ENCODE measurements at places on chromosomes 2 and 18.
A peak's percentile ranks its signal among the peaks of the same experiment; 100 is the strongest.

DNA sequence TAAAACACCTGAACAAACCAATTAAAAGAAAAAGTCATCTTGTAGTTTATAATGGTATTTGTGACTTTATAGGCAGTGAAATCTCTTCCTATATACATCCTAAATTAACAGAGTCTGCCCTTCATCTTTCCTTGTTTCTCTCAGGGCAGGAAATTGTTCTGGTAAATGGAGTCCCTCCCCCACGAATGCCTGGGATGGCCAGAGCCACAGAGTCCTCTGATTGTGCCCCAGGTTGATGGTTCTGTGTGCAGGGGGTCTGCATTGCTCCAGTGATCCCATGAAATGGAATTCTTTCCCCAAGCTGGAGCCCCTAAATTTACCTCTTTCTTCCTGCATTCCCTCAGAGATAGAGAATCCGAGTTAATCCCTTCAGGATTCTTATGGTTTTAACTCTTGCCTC is 155.5 kb downstream of the MTX2 start:
- DNase-seq, result no peak

- no peak for DNase-seq
These were observed 18.1 kb downstream of the KLHL14 start for GRCh38 chr18:32754508-32755263.

GRCh38 chr2:57376985-57377384 is 669.6 kb upstream of the VRK2 start:
- DNase-seq, result no peak

GRCh38 chr2:205680067-205680466 is 2.2 kb upstream of the NRP2 start:
- peak; percentile 7 for DNase-seq

DNA sequence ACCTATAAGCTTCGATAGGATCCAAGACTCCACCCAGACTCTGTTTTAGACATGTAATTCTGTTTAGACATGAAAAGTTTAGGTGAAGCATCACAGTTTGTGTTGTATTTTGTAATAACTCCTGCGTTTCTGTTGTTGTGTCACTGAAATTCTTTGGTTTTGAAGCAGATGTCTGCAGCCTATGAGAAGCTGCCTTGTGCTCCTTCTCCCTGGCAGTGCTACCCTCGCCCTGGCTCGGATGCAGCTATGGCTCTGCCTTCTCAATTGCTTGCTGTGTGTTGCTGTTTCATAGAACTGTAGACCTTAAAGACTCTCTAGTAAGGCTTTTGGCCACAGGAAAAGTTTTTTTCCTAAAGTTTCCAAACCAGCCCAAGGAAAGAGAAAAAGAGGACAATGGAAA is 40.2 kb upstream of the ZNF638 start:
- DNase-seq, result no peak

- DNase-seq, result no peak
These were observed 361.9 kb downstream of the TSN start for GRCh38 chr2:122117371-122117770.

GRCh38 chr2:152661076-152661475 is 56.2 kb downstream of the PRPF40A start:
- DNase-seq, result no peak

DNA sequence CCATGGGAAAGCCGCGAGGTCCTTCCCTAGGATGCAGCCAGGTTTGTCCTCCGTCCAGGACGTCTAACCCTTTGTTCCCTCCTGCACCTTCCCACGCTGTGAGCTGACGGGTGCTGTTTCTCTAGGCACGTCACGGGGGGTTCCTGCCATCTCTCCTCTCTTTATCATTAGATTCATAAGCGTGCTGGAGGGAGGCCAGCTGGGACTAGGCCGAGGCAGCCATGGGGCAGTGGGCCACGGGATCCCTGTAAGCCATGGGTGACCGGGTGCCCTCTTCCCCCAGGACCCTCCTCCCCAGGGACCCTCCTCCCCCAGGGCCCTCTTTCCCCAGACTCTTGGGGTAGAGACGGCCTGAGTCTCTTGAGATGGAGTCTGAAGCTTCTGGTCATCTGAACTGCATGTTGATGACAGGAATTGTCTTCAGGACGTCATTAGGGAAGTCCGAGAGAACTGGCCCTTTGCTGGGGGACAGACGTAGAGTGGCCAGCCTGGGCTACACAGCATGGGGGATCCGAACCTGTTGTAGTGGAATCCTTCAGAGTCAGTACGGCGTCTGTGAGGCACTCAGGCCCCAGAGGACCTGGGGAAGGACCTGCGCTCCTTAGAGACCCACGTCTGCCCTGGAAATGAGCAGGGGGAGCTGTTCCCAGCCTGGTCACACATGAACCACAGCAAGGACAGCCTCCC is 108.1 kb downstream of the TPO start:
- DNase-seq, result no peak

DNA sequence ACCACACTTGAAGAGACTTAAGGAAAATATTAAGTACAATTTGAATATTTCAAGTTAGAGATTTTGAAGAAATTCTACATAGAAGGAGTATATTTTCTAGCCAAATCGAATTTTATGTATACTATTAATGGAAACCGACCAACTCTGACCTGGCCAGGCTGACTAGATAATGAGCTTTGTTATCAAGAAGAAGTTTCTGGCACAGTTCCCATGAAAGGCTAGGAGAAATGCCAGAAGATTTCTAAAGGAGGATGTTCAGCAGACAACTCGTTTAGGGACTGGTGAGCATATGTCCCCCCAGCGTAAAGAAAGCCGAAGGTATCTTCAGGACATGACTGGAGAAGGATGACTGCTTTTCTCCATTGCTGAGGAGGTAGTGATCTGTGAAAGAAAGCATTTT is 127.3 kb downstream of the DIS3L2 start:
- DNase-seq, result no peak

- DNase-seq, result no peak
These were observed 205.8 kb upstream of the SMAD2 start for GRCh38 chr18:48136051-48136826.

- DNase-seq, result peak; percentile 49
These were observed 802 bp upstream of the SAP130 start for GRCh38 chr2:128028668-128029054.

DNA sequence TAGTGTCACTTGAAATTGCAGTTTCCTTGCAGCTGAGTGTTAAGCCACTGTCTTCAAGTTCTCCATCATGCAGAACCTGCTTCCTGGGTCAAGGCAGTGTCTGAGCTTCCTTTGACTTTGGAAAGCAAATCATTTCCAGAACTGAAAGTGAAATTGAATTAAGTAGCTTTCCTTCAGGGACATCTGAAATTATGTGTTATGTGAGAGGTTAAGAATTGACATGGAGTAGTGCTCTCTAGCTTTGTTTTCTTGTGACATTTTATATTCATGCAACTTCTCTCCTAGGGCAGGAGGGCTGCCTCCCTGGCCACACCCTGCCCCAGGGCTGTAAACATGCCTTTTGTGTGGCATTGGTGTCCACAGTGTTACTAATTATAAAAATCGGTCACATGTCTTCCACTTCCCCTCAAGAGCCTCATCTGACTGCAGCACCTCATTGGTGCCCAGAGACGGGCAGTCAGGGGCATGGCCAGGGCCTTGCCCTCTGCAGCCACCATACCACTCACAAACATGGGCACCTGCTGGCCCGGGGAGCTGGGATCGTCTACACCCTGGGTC is 14.4 kb downstream of the RAB12 start:
- no peak for DNase-seq

DNA sequence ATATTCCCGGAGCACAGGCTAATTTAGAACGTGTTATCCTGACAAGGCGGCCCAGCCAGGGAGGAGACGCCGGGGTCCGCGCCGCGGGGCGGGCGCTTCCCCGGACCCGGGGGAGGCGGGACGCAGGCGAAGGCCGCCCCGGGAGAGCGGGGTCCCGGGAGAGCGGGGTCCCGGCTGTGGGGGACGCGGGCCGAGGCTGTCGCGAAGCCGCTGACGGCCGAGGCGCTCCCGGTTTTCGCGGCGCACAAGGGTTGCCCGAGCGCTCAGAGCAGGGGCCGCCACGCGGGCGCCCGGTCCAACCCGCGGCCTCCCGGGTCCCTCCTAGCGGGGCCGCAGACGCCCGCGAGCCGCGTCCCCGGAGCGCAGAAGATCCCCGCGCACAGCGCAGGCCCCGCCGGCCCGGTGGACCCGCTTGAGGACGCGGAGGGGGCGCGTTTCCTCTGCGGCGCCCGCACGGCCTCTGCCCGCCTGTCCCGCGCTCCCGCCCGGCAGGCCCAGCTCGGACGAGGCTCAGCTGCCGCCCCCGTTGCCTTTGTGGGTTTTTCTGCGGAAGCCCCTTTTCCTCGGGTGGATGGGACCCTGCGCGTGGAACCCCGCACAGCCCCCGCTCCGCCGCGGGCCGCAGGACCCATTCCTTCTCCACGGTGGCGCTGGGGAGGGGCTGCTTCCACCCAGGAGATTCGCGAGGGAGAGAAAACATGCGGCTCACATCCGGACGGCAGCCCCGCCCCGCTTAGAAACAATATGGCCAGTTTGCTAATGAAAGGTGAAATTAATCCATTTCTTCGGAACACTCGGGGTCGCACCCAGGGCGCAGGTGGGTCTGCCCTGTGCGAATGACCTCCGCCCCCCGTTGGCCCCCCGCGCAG is 9.6 kb upstream of the KCNG2 start:
- DNase-seq, result no peak

DNA sequence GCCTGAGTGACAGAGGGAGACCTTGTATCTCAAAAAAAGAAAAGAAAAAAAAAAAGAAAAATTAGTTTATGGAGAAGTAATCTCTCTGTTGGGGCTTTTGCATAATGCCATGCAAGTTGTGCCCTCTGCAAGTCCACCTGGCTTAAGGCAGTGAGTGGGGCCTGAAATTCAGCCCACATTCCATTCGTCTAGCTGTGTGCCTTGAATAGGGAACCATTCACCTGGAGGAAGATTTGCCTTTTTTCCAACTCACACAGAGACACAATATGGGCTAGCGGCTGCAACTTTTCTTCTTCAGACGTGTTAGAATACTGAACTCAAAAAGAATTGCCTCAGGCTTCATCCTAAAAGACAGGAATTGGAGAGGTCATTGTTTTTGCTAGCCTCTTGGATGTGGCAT is 160.0 kb upstream of the STON1 start:
- DNase-seq, result no peak

- DNase-seq, result no peak
These were observed 95.0 kb upstream of the ZFP36L2 start for GRCh38 chr2:43321446-43321845.

- DNase-seq, result no peak
These were observed 47.6 kb downstream of the TEX44 start for GRCh38 chr2:231640241-231640640.

GRCh38 chr2:182330451-182331305 is 96.2 kb downstream of the PDE1A start:
- DNase-seq, result no peak

GRCh38 chr2:241282555-241282954 is 32.9 kb downstream of the HDLBP start:
- DNase-seq, result no peak

- no peak for DNase-seq
These were observed 311.5 kb upstream of the MGAT5 start for GRCh38 chr2:133942398-133942797.

Measured in hematopoietic multipotent progenitor cell treated with erythropoietin and hydrocortisone succinate and interleukin-3 and kit ligand, for 17 days (in vitro differentiated cells).